ENCODE measurements at places on chromosomes 13 and 19. TPM values are rescaled to one million over a fixed set of nuclear protein-coding genes. Genes with fewer than 3 reads are reported as not detected.

ZNF439 gene
- not detected for total RNA-seq

ZFR2 gene
- total RNA-seq, result 0.16 TPM

SEMA6B gene
- 6.3 TPM for total RNA-seq

PIP5K1C gene
- 7.4 TPM for total RNA-seq

FBXO46 gene
- total RNA-seq, result 10.2 TPM

LGALS14 gene
- not detected for total RNA-seq

CLEC11A gene
- 8.1 TPM for total RNA-seq

NOVA2 gene
- total RNA-seq, result 0.12 TPM

ARGLU1 gene
- 34.0 TPM for total RNA-seq

CLC gene
- not detected for total RNA-seq

CRYL1 gene
- 5.6 TPM for total RNA-seq

CYP4F12 gene
- 2.1 TPM for total RNA-seq

ZNF665 gene
- total RNA-seq, result not detected

COMMD6 gene
- total RNA-seq, result 152 TPM

FGF9 gene
- not detected for total RNA-seq

F7 gene
- not detected for total RNA-seq

ZNF8 gene
- 1.4 TPM for total RNA-seq

FXYD3 gene
- 0.13 TPM for total RNA-seq

TNFSF13B gene
- total RNA-seq, result not detected

GPR183 gene
- total RNA-seq, result not detected

TSSK6 gene
- total RNA-seq, result 2.0 TPM

VAV1 gene
- 7.1 TPM for total RNA-seq

CEACAM20 gene
- not detected for total RNA-seq

ERCC2 gene
- total RNA-seq, result 13.8 TPM

CARD8 gene
- total RNA-seq, result 21.9 TPM

ALDH16A1 gene
- total RNA-seq, result 14.5 TPM

UCHL3 gene
- total RNA-seq, result 54.9 TPM

FAM187B gene
- not detected for total RNA-seq

FPR1 gene
- not detected for total RNA-seq

FARSA gene
- total RNA-seq, result 73.0 TPM

SHD gene
- total RNA-seq, result not detected

TRPC4 gene
- 0.08 TPM for total RNA-seq

NEK3 gene
- 8.1 TPM for total RNA-seq

CASP14 gene
- total RNA-seq, result not detected

MYO16 gene
- 0.05 TPM for total RNA-seq

COMP gene
- total RNA-seq, result not detected

CGB2 gene
- 0.35 TPM for total RNA-seq

All from A549 treated with DMSO at 1 μM for 4 hours (cell line).